Hindlimb muscle (tissue), 1 donor: ENCODE measurements at places on chromosomes 16 and 17.

- no peak for DNase-seq
These were observed 605 bp downstream of the MRTFB start for GRCh38 chr16:14071576-14072271.

DNA sequence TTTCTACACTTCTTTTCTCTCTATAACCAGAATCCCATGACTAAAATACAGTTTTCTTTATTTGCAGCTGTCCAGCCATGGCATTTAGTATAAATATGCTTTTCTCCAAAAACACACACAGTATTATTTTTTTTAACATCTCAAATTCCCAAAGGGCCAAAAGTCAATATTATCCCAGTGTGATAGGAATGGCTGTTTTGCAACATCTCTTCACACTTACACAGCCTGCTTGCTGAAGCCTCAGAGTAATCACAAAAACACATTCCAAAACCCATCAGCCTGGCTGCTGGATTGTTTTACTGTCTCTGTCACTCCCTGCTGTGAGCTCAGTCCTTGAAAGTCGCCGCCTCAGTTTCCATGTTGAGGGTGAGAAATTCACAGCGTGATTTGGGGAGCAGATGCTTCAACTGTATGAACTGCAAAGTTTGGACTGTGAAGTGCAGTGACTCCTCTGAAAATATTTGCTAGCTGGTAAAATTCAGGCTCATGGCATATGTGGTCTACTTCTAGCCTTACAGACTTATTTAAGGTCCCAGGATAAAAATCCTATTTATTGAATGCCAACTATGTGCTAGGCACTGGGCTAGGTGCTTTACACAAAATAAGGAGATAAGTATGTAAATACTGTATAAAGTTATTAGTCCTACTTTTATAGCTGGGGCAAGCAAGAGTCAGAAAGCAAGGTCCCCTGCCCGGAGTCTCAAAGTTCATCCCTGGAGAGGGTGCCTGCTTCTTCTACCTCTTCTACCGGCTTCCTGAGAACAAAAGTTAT is 116.5 kb downstream of the SOCS1 start:
- DNase-seq = no peak

DNA sequence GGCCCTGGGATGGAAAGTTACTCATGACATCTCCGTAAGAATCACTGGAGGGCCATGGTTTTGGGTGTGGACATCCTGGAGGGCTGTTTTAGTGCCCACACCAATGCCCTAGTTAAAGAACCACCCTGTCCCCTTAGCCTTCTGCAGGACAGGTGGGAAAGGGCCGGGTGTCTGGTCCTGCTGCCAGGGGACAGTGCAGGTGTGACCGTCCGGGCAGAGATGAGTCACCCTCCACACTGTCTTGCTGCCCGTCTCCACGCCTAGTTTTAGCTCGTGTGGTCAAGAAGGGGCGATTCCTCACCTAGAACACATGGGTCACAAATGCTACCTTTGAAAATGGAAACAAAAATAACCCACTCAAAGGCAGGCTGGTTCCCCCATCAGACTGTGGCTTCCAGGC is 17.0 kb downstream of the CEP295NL start:
- no peak for DNase-seq

GRCh38 chr17:32882734-32883133 is 5.8 kb upstream of the MYO1D start:
- DNase-seq = no peak

GRCh38 chr16:79618692-79619050 is 18.1 kb upstream of the MAF start:
- DNase-seq = no peak

DNA sequence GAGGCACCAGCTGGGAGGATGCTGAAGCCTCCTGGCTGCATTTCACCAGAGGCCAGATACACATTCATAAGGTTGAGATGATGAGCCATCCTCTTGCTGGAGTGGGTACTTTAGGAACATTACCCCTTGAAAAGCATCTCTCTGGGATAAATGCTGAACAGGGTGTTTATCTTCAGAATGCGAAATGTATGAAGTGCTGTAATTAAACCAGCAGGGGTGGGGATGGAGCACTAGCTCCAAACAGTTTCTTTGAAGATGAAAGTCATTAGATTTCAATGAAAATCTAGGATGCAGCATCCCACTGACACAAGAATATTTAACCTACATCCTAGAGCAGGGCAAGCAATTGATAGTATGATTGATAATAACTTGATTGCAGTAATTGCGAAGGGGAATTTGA is 158.1 kb downstream of the CYLD start:
- no peak for DNase-seq

DNA sequence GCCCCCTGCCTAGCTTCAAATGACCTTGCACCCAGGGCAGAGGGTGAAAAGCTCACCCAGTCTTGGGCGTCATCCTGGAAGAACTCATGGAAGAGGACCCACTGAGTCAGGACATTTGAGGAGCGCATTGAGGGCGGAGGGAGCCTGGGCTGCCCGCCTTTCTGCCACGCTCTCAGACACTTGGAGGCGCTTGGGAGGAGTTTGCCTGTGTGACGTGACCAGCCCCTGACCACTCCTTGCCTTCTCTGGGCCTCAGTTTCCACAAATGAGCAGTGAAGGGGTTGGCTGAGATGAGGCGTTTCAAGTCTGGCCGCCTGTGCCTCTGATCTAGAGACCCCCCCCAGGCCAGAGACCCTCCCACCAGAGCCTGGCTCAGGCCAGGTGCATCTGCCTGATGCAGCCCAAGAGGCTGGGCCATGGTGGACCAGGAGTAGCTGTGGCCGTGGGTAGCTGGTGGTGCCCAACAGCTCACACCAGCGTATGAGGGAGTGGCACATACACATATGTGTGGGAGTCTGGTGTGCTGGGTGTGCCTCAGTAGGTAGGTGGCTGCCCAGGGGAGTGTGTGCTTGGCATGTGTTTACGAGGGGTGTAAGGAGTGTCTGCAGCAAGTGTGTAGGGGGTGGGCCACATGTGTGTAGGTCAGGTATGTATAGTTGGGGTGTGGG is 80.2 kb upstream of the TOB1 start:
- DNase-seq = no peak

DNA sequence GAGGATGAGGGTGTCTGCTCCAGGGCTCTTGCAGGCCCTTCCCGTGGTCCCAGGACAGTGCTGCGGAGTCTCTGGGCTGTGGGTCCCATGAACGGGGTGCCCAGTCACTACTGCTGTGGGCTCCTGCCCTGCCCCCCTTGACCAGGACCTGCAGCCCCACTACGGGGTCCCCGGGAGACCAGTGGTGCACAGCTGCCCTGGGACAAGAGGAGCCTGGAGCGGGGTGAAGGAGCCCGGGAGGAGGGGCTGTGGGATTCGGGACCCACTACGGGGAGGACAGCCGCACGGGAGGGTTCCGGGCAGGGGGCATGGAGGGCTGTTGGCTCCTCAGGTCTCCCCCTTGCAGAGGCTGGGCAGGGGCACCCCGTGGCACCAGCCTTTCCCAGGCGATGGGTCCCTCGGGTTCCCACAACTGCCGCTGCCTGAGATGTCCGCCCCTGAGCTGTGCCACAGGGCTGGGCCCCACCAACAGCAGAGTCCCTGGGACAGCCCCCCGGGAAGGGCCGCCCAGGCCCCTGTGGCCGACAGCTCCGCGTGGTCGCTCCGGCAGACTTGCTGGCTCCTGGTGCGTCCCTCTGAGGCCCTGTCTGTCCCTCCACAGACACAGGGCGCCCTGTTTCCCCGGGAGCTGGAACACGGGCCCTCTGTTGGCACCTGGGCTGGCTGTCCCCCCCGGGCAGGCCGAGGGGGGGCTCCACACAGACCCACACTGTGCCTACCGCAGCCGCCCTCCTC is 52.1 kb upstream of the GNG13 start:
- DNase-seq = no peak

- DNase-seq = no peak
These were observed 157.2 kb downstream of the SNX29 start for GRCh38 chr16:12133729-12134128.

DNA sequence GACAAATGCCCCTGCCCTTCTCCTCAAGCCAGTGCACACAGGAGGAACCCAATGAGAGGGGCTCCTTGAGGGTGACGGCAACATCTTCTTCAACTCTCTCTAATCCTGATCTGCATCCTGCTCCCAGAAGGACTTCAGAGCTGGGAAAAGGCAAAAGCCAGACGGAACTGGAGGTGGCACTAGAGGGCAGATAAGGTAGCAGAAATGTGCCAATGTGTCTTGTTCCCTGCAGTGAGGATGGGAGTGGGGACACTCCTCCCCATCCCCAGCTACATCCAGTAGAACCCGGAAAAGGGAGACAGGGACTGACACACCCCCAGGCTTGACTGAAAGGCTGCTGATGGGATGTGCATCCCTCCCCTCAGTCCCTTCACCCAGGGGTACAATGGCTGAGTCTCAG is 28.5 kb downstream of the SRCIN1 start:
- DNase-seq = no peak

GRCh38 chr16:84239141-84239769 is 557 bp downstream of the KCNG4 start:
- no peak for DNase-seq

GRCh38 chr17:77492446-77493237 is 351.9 kb downstream of the SEC14L1 start:
- DNase-seq = no peak

DNA sequence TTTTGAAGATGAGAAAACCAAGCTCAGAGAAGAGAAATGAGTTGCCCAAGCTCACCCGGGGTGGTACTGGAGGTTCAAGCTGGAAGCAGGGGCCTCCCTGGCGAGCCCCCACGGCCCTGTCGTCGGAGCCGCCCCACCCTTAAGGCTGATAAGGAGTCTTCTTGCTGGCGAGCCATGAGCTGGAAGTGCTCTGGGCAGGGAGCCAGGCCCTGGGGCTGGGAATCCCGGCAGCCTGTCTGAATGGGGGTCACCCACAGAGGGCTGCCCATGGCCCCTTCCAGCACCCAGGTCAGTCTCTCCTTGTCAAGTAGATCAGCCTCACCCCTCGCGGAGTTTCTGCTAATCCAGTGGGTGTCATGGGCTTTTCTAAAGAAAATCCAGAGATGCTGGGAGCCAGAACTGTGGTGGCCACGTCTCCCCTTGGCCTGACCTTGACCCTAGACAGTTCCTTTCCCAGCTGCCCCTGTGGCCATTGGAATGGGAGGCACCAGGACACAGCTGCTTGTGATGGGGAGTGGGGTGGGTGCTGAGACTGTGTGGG is 1.2 kb upstream of the P2RX1 start:
- no peak for DNase-seq

GRCh38 chr17:72424505-72425117 is 303.8 kb downstream of the SOX9 start:
- no peak for DNase-seq

GRCh38 chr17:42548993-42549755 is 3.5 kb upstream of the HSD17B1 start:
- DNase-seq = no peak

- no peak for DNase-seq
These were observed 53.8 kb downstream of the MRC2 start for GRCh38 chr17:62681061-62681938.

GRCh38 chr16:76278086-76278485 is 885 bp downstream of the CNTNAP4 start:
- peak; percentile 7 for DNase-seq

GRCh38 chr17:38885728-38886642 is 16.1 kb downstream of the LASP1 start:
- DNase-seq = no peak

GRCh38 chr16:47196457-47196856 is 52.7 kb upstream of the NETO2 start:
- DNase-seq = no peak

DNA sequence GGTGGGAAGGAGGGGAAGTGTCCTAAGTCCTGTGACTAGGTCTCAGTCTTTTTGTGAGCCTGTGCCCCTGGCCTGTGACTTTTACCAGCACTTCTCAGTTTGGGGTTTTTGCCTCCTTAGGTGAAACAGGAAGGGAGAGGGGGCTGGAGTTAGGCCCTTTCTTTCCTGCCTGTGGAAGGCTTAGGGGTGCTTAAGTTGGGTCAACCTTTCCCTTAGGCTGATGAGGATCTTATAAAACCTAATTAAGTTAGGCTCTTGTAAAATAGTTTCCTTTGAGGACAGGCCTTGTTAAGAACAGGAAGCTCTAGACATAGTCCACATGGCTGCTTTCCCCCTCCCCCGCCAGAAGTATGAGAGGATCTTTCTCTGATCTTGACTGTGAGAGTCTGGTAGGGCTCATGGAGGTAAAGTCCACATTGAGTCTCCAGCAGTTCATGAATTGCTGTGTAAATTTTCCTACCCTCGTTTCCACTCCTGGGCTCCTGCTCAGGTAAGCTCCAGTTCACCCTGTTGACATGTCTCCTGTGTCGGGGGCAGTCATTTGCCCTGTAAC is 17.0 kb upstream of the DNASE1 start:
- DNase-seq = no peak

GRCh38 chr16:31268033-31268365 is 8.2 kb downstream of the ITGAM start:
- DNase-seq = no peak

DNA sequence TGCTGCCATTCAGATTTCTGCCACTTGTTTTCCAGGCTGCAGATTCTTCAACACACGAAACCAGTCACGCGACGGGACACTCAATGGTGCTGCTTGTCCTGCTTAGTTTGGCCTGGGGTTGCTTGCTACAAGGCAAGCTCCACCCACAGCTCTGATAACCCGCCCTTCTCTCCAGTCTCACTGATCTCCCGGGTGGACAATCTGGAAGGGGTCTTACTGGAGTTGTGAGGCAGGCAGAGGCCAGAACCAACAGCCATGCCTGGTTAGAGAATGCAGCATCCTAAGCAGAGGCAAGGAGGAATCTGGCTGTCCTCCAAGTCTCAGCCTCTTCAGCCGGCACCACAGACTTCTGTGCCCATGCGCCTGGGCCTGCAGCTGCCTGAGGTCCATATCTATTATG is 119.1 kb downstream of the KCNJ12 start:
- no peak for DNase-seq

DNA sequence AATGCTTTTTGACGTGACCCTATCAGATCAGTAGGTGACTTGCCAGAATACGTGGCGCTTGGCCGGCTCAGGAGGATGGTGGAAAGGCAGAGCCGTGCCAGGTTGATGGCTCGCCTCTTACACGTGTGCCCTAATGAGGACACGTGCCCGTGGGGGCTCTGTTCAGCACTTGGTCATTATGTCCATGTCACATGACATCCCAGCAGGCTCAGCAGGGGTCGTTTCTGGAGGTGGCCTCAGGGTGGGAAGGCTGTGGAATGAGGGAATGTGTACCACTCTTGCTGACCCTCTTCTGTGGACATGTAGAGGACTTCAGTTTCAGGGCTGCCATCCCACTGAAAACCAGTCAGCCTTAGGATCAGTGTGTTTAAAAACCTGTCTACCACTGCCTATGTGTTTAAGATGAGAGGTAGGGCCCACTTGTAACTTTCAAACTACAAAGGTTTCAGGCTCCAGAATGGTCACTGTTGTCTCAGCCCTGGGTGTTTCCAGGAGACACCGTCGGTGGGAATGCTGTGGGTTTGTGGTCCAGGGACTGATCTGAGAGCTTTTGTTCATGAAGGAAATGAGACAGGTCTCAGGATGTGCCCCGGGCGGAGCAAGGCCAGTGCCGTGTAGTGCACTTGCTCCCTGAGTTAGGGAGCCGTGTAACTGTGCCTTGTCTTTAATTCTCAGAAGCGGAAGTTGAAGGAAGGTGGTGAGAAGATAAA is 12.1 kb downstream of the UBN1 start:
- DNase-seq = no peak
